Cortex of kidney (tissue), 1 donor: ENCODE measurements at places on chromosomes 11 and 22.

DNA sequence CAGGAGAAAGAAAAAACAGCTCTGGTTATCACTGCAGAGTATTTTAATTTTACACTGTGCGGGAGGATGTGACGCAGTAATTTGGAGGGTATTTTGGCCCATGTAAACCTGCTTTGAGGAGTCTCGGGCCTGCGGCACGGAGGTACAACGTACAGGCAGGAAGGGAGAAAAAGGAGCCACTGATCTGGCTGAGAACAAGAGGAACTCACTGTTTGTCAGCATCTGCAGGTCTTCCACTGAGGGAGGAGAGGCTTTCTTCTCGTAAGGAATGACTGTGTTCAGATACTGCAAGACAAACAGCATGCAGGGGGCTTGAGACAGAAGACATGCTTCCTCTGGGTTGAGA lies 44.0 kb downstream of the FEZ1 start:
- DNase-seq: no peak

DNA sequence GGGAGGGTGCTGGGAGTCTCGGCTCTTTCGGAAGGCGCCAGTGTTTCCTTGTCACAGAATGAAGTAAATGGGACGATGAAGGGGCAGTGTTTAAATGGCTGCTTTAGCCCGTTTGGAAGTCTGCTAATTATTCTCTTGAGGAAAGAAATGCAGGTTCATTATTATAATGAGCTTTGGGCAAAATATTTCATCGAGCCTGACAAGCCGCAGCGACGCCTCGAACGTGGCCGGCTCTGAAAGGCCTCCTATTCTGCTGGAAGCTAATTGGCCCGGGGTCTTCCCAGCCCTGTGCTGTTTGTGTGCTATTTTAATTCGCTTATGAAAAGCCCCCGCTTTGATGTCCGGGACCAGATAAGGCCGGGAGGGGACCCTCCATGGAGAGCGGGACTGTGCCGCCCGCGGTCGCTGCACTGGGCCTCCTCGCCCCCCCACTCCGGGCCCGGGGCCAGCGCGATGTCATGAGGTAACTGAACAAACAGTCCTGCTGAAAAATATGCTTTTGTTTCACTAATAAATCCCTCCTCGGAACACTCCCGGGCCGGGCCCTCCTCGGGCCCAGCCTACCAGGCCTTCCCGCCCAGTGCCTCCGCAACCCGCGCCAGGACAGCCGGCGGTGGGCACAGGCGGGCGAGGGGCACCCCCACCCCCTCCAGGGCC lies 78.4 kb downstream of the CDKN1C start:
- no peak for DNase-seq

GRCh38 chr22:39212721-39213376 lies 31.9 kb downstream of the PDGFB start:
- DNase-seq: no peak

- DNase-seq: no peak
Measured at GRCh38 chr11:121892863-121893262, 223.2 kb downstream of the BLID start.

GRCh38 chr22:36073476-36073875 lies 44.9 kb upstream of the RBFOX2 start:
- DNase-seq: no peak

DNA sequence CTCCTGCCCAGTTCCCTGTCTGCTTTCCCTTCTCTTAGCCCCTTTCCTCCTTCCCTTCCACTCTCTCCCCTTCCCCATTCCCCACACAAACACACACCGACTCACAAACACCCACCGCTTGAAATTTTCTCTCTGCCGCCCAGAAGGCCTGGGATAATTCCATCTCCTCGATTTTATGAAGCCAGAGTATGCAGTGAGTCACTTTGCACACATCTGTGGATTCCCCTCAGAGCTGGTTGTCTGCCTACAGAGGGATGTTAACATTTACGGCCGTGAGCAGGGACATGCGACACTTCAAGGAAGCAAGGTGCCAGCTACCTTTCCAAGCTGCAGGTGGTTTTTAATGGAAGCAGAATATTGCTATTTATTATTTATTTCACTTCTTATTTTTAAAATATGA lies 332.0 kb downstream of the TENM4 start:
- no peak for DNase-seq

- no peak for DNase-seq
Measured at GRCh38 chr11:69463995-69464960, 17.2 kb upstream of the LINC01488 start.

DNA sequence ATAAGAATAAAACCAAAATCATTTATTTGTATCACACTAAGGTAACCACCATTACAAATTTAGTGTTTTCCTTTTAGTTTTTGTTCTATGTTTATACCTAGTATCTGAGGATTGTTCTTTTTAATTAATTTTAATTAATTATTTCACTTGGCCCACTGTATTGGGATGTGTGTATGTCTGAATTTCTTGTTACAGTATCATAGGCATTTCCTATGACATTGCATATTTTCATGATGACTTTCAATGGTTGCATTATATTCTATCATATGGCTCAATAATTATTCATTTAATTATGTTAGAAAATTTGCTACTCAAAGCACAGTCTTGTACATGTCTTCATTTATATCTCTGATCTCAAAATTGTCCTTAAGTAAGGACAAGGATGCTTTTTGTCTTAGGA lies 41.0 kb downstream of the C11orf71 start:
- no peak for DNase-seq

- DNase-seq: no peak
Measured at GRCh38 chr11:35006389-35007128, 90.1 kb downstream of the PDHX start.

- no peak for DNase-seq
Measured at GRCh38 chr11:33376331-33377310, 119.4 kb downstream of the HIPK3 start.

- DNase-seq: no peak
Measured at GRCh38 chr22:19905347-19906276, 36.0 kb upstream of the COMT start.

DNA sequence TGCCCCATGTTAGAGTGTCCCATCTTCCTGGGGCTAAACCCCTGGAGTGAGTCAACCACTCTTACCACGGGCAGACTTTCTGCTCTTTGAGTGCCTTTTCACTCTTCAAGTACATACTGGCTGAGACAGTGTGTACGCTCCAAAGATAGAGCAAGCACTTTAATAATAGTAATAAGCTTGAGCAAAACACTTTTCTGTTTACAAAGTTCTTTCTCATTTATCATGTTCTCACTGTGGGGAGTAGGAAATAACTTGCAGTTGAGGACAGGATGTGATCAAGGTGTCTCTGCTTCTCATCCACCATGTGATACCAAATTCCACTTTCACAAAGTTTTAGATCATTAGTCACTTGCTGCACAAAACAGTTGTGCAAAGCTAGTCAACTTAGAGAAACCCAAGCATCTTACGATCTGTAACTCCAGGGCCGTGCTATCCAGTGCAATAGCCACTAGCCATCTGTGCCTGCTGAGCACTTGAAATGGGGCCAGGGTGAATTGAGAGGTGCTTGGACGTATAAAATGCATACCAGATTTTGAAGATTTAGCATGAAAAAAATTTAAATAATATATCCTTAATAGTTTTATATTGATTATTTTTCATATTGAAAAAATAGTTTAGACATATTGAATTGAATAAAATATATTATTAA lies 135.3 kb downstream of the KIF18A start:
- no peak for DNase-seq
